ENCODE measurements at places on chromosomes 12 and 14.
A peak's percentile ranks its signal among the peaks of the same experiment; 100 is the strongest.

GRCh38 chr12:81208187-81208911 is 130.5 kb downstream of the ACSS3 start:
- no peak for DNase-seq

- no peak for DNase-seq
Observed at GRCh38 chr12:112989806-112990205, 11.5 kb downstream of the OAS2 start.

DNA sequence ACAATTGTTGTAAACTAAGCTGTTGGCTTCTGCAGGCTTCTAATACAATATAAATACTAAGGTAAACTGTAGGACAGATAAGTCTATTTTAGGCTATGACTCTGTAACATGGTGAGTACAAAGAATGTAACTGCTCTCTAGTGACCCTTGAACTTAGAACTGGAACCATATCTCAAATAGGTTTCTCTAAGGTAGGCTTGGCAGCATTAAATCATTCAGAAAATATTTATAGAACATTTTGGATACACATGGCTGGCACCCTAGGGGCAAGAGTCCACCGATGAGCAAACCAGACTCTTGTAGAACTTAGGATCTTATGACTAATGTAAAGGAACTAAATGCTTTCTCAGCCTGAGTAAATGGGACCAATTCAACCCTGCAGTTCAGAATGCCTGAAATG is 19.4 kb upstream of the SLC25A3 start:
- DNase-seq = no peak

GRCh38 chr14:67413806-67414769 is 2.1 kb upstream of the PLEK2 start:
- no peak for DNase-seq

DNA sequence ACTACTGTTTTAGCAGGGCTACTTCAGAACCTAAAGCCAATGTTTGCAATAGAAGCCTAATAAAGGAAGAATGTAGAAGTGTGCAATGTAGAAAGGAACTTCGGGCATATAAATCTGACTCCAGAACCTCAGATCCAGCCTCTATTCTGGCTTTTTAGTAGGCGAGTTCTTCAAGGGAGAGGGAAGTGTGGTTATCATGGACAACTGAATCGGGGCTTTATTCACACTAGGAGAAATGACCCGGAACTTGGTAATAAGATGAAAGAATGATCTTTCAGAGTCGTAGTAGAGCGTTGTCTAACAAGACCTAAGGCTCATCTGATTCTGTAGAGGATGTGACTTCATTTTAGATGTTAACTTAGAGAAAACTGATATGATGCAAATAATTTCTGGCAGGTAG is 72.9 kb downstream of the CRADD start:
- no peak for DNase-seq

DNA sequence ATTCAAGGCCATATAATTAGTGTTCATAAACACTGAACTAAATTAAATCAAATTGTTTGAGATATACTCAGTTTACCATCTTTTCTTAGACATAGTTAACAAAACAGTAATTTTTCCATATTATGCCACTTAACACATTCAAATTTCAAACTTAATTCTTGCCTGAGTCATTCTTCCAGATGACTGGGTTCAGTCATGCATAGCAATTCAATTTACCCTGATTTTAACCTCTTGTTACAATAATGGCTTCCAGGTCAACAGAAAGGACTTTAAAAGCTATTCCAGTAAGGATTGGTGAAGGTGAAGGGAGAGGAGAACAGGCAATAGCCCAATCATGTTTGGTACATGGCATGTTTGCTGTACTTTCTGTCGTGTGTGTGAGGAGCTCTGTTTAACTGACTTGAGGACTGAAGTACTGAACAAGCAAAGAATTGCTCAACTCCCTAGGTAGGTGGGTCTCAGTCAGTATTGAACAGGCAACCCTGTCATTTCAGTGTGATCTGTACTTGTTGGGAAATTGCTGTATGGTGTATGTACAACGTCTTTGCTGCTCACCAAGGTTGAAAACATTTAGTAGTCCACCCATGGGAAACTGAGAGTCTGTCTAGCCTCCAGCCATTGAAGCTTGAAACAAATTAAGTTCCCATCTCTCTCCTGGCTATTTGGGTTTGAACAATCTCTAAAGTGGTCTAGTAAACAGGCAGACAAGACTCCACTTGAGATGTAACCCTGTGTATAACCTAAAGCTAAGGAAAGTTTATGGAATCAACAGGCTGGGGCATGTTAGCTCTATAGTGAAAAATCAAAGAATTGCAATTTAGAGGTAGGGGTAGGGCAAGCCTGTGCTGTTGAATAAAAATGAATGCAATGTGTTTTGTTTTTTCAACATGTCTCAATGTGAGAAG is 327.2 kb downstream of the BTG1 start:
- DNase-seq = no peak

DNA sequence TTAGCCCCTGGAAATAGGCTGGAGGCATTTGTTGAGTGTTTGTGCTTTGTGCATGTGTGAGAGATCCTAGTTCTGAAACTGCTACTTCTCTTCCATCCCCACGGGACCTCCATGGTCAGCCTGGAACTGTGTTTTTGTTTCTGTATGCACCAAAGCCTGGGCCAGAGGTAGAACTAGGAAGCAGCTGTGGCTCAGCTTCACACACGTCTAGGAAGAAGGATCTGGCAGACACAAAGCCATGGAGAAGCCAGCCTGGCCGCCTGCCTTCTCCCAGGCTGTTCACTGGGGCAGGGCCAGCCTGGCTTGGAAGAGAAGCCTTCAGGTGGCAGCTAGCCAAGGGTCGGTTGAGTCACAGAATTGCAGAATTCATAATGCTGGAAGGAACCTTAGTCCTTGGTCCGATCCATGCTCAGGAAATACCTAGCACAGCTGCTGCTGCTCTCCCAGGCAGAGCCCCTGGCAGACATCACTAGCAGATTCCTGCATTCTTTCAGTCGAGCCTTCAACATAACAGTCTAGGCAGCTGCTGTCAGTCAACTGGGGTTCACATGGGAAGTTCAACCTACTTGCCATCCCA is 27.0 kb downstream of the RIN3 start:
- no peak for DNase-seq

- DNase-seq = no peak
Observed at GRCh38 chr12:31234053-31234840, 91.7 kb downstream of the SINHCAF start.

DNA sequence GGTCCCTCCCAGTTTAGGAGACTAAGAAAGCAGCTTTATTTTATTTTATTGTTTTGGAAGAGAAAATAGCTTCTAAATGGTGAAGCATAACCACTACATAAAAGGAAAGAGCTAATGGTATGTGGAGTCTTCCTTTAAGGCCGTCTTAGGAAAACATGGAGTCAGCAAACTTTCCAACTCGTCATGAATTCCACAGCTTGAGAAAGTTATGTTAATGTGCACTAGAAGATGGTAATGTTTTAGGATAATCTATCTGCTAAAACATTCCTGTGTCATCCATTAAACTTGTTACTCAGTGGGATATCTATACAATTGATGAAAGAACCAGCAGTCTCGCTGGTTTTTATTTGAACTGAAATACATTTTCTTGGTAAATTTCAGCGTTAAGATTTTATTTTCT is 448.4 kb upstream of the SEL1L start:
- no peak for DNase-seq

DNA sequence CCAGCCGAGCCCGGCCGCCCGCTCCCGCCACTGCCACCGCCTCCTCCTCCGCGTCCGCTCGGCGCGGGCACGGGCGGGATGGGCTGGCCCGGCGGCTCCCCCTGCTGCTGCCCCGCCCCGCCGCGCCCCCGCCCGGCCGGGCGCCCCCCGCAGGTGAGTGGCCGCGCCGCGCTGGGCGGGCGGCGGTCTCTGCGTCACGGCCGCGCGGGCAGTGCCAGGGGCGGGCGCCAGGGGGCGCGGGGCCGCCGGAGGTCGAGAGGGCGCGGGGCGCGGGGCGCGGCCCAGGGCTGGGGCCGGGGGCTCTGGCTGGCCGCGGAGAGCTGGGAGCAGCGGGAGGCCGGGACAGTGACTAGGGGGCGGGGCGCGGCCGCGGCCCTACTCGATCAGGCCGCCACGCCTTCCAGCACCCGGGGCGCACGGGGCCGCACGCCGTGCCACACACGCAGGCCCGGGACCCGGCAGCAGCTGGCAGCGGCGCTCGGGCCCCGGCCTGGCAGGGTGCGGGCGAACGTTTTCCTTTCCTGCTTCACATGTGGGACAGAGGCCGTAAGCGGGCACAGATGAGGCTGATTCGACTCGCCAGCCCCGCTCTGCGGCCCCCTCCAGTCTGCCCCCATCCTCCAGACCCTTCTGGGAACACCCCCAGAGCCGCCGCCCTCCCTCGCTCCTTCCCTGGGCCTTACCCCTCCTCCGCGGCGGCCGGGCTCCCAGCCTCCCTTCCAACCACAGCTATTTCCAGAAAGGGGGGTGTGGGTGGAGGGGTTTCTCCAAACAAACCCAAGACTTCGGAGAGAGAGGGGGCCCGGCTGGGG is 2.4 kb upstream of the TNS2 start:
- DNase-seq = peak; percentile 81

DNA sequence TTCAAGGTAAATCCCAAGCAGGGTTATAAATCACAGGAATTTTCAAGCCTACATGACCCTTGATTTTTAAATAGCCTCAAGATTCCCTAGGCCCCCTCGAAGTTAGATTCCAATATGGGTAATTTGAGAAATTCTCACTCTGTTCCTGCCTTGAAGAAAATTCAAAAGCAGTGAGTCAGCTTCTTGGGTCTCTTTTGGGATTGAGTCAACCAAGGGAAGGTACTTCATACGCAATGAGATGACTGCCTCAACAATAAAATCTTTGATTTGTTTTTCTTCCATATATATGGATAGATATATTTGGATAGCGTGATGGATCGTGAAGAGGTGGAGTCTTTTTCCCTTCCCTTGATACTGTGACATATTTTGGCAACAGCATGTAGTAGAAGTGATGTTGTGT is 180.4 kb upstream of the ATP2B1 start:
- no peak for DNase-seq
